ENCODE measurements at places on chromosomes 7 and 10. TPM values are rescaled to one million over a fixed set of nuclear protein-coding genes. Genes with fewer than 3 reads are reported as not detected.
A peak's percentile ranks its signal among the peaks of the same experiment; 100 is the strongest.

PRR15 gene
- not detected for total RNA-seq

MACC1 gene
- 0.09 TPM for total RNA-seq

ATOH7 gene
- not detected for total RNA-seq

DPCD gene
- 1.2 TPM for total RNA-seq

FGFBP3 gene
- 6.5 TPM for total RNA-seq

LDB3 gene
- total RNA-seq = 0.08 TPM

ZNF282 gene
- 20.7 TPM for total RNA-seq

ADAMTS14 gene
- total RNA-seq = not detected

NEBL gene
- not detected for total RNA-seq

UTF1 gene
- total RNA-seq = not detected

CD36 gene
- total RNA-seq = 4.3 TPM

WNT8B gene
- total RNA-seq = not detected

COBL gene
- total RNA-seq = not detected

GRCh38 chr7:69213878-69214277, 384.4 kb upstream of the AUTS2 start:
- no peak for DNase-seq
- H3K4me1 ChIP-seq = no peaks in the 10 kb centered on the region
- no peaks in the 10 kb centered on the region for H3K36me3 ChIP-seq
- H3K27ac ChIP-seq = no peak overlapping the region
- no peak overlapping the region for H3K4me3 ChIP-seq

- H3K27ac ChIP-seq = no peak overlapping the region
- H3K36me3 ChIP-seq = no peaks in the 10 kb centered on the region
- no peaks in the 10 kb centered on the region for H3K27me3 ChIP-seq
- DNase-seq = no peak
Observed at GRCh38 chr7:81430150-81430549, 339.7 kb downstream of the HGF start.

GRCh38 chr7:1645071-1645409, 25.0 kb upstream of the ELFN1 start:
- H3K27me3 ChIP-seq = no peaks in the 10 kb centered on the region
- H3K27ac ChIP-seq = no peak overlapping the region
- H3K4me3 ChIP-seq = no peak overlapping the region
- no peaks in the 10 kb centered on the region for H3K4me1 ChIP-seq

DNA sequence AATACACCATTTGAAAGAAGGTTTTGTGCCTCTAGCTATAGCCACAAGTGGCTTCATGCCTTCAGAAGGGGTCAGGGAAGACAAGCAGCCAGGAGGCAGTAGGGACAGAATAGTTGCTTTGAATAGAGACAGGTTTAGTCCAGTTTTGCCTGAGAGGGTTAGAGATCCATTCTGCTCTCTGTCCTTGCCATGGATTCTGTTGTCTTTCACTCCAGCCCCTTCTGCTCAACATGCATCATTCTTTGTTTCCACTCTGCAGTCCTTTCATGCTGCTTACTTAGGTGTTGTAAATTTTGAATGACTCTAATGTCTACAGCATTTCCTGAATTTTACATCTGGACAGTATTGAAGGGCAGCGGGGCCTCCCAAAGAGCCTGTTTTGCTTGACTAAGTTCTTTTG, 60.3 kb downstream of the CNTNAP2 start:
- H3K4me3 ChIP-seq = no peak overlapping the region
- DNase-seq = no peak
- no peak overlapping the region for H3K27ac ChIP-seq
- no peaks in the 10 kb centered on the region for H3K36me3 ChIP-seq
- H3K27me3 ChIP-seq = no peaks in the 10 kb centered on the region
- no peaks in the 10 kb centered on the region for H3K4me1 ChIP-seq

DNA sequence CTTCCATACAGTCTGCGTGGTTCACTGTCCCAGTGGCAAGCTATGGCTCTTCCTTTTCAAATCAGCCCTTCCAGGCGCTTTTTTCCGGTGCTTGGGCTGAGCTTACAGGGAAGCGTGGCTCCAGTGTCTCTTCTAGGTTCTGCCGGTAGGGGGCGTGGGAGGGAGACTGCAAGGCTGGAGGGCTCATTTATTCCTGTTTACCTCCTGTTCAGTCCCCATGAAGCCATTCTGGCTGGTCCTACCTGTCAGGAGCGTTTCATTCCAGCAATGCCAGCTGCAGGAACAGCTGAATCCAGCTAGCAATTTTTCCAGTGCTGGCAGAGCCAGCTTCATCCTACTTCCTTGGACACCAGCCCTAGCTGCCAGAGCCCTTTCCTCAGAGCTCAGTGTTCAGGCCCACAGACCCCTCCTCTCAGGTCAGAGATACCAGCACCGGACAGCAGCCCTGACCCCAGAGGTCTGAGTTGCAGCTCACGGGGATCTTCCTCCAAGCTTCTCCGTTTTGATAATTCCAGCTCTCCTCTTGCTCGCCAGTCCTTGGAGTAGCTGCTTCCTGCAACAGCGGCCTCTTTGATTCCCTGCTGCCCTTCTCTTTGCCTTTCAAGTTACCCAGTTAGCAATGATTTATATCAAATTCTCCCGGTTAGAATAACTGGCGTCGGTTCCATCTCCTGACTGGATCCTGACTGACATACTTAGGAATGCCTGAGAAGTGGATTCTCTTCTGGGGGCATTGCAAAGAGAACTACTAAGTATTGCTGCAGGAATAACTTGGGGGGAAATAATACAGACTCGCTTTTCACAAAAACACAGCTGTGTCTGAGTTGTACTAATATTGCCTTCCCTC, 129.8 kb downstream of the FRMD4A start:
- DNase-seq = no peak
- H3K4me3 ChIP-seq = no peak overlapping the region
- H3K27ac ChIP-seq = no peak overlapping the region
- H3K27me3 ChIP-seq = no peaks in the 10 kb centered on the region

GRCh38 chr10:86662186-86663045, 5.9 kb upstream of the LDB3 start:
- no peaks in the 10 kb centered on the region for H3K27me3 ChIP-seq
- no peaks in the 10 kb centered on the region for H3K4me1 ChIP-seq
- no peaks in the 10 kb centered on the region for H3K36me3 ChIP-seq
- no peak overlapping the region for H3K4me3 ChIP-seq

DNA sequence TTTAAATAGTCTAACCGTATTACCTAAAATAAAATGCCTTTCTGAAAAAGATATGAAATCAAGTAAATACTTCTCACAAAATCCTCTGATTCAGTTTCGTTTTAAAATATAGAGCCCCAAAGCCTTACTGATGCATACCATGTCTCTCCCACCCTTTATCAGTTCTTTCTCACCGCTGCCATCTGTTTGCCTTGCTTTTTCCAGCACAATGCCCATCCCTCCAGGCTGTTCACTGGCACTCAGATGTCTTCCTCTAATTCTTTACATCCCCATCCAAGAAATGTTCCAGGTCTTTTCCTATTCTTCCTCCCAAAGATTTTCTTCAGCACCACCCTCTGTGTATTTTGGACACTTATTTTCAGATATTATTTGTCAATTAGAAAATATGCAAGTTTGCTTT, 116.5 kb upstream of the LRRN3 start:
- H3K27ac ChIP-seq = no peak overlapping the region
- H3K27me3 ChIP-seq = no peaks in the 10 kb centered on the region
- no peak for DNase-seq
- peaks cover 31% of the 10 kb centered on the region for H3K4me1 ChIP-seq

GRCh38 chr7:151012031-151012692, 12.1 kb downstream of the ATG9B start:
- H3K36me3 ChIP-seq = no peaks in the 10 kb centered on the region
- no peak overlapping the region for H3K4me3 ChIP-seq
- no peak for DNase-seq
- H3K27me3 ChIP-seq = no peaks in the 10 kb centered on the region
- H3K27ac ChIP-seq = peak overlapping the region; percentile 96

- no peak for DNase-seq
- no peaks in the 10 kb centered on the region for H3K4me1 ChIP-seq
- H3K4me3 ChIP-seq = no peak overlapping the region
- H3K27ac ChIP-seq = no peak overlapping the region
Observed at GRCh38 chr7:143485500-143485899, 7.8 kb downstream of the TAS2R41 start.

GRCh38 chr7:98210513-98211220, 572 bp upstream of the BHLHA15 start:
- peaks cover 12% of the 10 kb centered on the region for H3K36me3 ChIP-seq
- no peak overlapping the region for H3K27ac ChIP-seq
- no peak overlapping the region for H3K4me3 ChIP-seq
- no peak for DNase-seq

DNA sequence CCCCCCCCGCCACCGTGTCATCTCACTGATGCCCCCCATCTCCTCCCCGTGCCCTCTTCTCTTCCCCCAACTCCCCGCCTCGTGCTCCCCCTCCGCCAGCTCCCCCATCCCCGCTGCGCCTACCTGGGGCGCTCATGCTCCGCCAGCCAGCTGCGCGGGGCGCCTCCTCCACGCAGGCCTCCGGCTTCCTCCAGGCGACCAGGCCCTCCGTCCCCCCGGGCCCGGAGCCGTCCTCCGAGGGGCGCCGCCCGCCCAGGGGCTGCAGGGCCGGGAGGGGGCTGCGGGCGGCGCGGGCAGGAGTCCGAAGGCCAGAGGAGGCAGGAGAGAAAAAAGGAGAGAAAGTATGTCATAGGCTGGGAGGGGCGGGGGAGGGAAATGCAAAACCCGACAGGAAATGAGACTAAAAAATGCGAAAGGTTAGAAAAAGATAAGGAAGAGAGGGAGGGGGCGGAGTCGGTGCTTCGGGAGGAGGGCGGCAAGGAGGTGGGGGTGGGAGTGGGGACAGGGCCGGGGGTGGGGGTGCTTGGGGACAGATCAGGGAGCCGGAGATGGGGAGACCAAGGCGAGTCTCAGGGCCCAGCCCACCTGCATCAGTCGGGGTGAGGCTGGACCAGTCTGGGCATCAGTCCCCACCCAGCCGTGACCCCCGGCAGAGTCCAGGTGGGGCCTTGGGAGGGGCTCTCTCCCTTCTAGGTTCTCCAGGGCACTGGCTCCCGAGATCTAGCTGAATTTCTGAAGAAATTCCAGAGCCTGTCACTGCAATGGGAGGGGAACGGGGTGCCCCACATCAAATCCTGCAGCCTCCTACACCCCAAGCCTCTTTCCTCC, at the start of gene CARD11:
Gene CARD11, minus strand, starts transcription at position 324 of the 828 bp plus-strand sequence. CDS start 85,361 bp downstream, outside the sequence.
- H3K4me1 ChIP-seq = peaks cover 52% of the 10 kb centered on the region
- peak within 1 kb of the TSS; percentile 93 for H3K27ac ChIP-seq
- H3K4me3 ChIP-seq = peak within 1 kb of the TSS; percentile 84
- H3K27me3 ChIP-seq = no peaks in the 10 kb centered on the region

GRCh38 chr7:114957444-114957843, 35.5 kb downstream of the MDFIC start:
- H3K4me3 ChIP-seq = no peak overlapping the region
- H3K27ac ChIP-seq = no peak overlapping the region
- H3K36me3 ChIP-seq = peaks cover 5% of the 10 kb centered on the region
- DNase-seq = no peak

GRCh38 chr10:120455606-120456005, 1.4 kb upstream of the PLPP4 start:
- H3K4me3 ChIP-seq = no peak overlapping the region
- no peak for DNase-seq
- no peaks in the 10 kb centered on the region for H3K4me1 ChIP-seq
- H3K27ac ChIP-seq = no peak overlapping the region

DNA sequence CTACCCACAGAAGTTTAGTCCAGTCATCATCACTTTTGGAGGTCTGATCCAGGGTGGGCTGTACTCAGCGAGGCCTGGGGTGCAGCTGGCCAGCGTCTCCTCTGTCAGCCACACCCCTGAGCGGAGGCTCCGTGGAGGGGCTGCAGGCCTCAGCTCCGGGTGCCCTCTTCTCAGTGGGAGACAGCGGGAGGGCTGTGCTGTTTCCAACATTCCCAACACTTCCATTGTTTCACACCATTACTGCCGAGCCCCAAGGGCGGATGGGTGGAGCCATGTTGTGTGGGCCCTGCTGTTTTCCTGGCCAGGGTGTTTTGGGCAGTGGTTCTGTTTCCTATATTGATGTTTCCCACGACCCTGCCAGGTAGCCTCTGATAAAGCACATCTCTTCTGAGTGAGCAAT, 95.0 kb downstream of the MKI67 start:
- no peak for DNase-seq
- H3K4me1 ChIP-seq = no peaks in the 10 kb centered on the region
- no peaks in the 10 kb centered on the region for H3K36me3 ChIP-seq
- H3K27me3 ChIP-seq = no peaks in the 10 kb centered on the region

DNA sequence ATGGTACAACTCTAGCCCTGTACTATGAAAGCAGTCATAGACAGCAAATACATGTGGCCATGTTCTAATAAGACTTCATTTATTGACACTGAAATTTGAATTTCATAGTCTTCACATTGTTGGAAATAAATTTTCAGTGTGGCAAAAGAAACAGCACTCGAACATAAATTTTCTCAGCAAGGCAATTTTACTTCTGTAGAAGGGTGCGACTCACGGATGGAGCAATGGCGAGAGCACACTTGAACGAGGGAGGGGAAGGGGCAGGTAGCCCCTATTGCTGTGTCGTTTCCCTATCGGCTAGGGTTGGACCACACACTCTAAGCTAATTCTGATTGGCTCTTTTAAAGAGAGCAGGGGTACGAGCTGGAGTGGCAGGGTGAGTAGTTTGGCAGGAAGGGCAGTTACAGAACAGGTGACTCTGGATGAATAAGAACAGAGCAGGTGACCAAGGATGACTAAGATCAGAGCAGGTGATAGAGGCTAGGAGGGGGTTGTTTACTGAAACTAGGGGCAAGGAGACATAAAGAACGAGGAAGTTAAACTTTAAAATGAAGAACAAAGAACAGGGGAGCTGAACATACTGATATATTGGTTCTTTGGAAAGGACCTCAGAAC, 52.0 kb downstream of the LRRC4 start:
- no peak for DNase-seq
- no peaks in the 10 kb centered on the region for H3K27me3 ChIP-seq
- H3K36me3 ChIP-seq = peaks cover 4% of the 10 kb centered on the region

DNA sequence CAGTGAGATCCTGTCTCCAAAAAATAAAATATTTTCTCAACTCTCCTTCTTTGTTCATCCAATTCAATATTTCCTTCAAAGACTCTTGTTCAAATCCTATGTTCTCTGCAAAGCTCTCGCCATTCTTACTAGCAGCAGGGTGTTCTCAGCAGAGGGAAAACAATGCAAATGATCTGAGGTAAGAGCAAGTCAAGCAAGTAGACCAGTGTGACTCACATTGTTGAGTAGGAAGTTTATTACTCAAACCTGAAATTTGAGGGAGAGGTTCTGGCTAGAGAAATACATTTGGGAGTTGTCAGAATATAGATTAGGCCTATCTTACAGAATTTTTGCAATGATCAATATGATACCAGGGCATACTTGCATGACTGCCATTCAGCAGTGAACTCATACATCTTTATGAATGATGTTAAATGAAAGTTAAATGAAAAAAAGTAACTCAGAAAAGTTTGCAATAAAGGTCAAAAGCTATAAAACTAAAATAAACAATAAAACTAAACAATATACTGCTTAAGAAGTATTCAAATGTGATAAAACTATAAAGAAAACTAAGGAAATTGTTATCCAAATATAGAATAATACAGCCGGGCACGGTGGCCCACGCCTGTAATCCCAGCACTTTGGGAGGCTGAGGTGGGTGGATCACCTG, 5.8 kb downstream of the IDE start:
- peaks cover 30% of the 10 kb centered on the region for H3K4me1 ChIP-seq
- no peak overlapping the region for H3K4me3 ChIP-seq
- H3K27me3 ChIP-seq = no peaks in the 10 kb centered on the region
- H3K27ac ChIP-seq = no peak overlapping the region
- DNase-seq = no peak

- DNase-seq = no peak
- H3K4me3 ChIP-seq = no peak overlapping the region
- no peaks in the 10 kb centered on the region for H3K4me1 ChIP-seq
- H3K27me3 ChIP-seq = no peaks in the 10 kb centered on the region
- H3K36me3 ChIP-seq = no peaks in the 10 kb centered on the region
Observed at GRCh38 chr10:27644307-27644939, 101.2 kb downstream of the MKX start.
